ENCODE measurements at places on chromosomes 3 and 15.

DNA sequence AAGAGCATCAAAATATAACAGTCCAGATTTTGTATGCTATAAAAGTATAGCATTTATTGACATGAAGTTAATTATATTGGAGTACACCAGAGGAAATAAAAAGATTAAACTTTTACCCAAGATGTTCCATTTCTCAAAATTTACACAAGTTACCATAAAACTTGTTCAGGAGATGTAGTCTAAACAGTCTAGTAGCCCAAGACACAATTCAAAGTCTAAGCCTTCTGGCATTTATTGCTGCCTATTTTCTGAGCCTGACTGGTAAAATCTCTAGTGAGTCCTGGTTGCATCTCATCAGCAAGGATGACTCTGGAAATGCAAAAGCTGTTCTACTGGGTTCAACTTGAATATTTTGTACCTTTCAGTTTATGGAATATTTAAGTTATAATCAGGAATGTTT is 468.7 kb downstream of the PDCD6IP start:
- DNase-seq = no peak

- DNase-seq = peak; percentile 23
These were observed 3.4 kb upstream of the CPOX start for GRCh38 chr3:98596541-98597500.

DNA sequence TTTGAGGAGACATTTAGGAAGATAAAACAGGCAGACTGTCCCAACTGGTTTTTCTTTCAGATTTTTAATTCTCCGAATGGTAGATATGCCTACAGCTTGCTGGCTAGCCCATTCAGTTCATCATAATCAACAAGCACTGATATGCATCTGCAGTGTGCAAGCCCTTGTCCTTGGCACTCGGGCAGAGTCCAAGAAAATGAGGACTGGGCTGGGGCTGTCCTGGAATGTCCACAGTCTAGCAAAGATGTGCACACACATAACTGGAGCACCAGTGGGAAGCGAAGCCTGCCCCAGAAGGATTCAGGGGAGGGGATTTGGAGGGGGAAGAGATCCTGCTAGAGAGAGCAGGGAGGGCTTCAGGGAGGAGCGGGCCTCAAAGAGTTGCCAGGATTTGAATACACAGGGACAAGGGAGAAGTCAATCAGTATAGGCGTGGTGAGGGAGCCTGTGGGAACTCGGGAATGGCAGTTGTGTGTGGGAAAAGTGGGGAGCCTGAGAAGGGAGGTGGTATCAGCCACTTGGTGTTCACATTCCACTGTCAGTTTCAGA is 8.7 kb downstream of the FAH start:
- DNase-seq = no peak

- no peak for DNase-seq
These were observed 72.9 kb downstream of the TMCC1 start for GRCh38 chr3:129820587-129820986.

GRCh38 chr15:75779504-75779903 is 63.7 kb upstream of the UBE2Q2 start:
- DNase-seq = no peak

GRCh38 chr15:57082054-57082728 is 163.7 kb downstream of the TCF12 start:
- DNase-seq = no peak

DNA sequence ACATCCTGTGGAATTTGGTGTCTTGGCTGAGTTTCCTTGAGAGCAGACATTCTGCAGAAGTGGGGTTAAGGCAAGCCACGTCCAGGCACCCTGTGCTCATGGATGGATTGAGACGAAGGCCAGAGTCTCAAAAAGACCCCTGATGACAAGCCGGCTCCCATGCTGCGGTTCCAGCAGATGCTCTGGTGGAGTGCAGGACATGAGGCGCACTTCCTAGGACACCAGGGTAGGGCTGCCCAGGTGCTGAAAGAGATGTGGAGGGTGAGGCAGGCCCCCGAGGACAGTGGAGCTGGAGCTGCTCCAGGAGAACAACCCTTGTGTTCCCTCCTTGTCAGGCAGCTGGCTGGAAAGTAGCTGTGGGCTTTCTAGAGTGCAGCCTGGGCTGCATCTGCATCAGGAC is 81.0 kb downstream of the ASB7 start:
- no peak for DNase-seq

- no peak for DNase-seq
These were observed 57.8 kb upstream of the NMD3 start for GRCh38 chr3:161163297-161163696.

GRCh38 chr3:78970656-78971055 is 797.1 kb downstream of the ROBO1 start:
- DNase-seq = no peak
